Activated CD4-positive, alpha-beta T cell treated with anti-CD3 and anti-CD28 coated beads, Interleukin-2, amount 50 U/mL, for 24 hours (primary cell): ENCODE measurements at places on chromosomes 7 and 10.

- DNase-seq = no peak
Measured at GRCh38 chr10:119350502-119351097, 143.2 kb downstream of the GRK5 start.

DNA sequence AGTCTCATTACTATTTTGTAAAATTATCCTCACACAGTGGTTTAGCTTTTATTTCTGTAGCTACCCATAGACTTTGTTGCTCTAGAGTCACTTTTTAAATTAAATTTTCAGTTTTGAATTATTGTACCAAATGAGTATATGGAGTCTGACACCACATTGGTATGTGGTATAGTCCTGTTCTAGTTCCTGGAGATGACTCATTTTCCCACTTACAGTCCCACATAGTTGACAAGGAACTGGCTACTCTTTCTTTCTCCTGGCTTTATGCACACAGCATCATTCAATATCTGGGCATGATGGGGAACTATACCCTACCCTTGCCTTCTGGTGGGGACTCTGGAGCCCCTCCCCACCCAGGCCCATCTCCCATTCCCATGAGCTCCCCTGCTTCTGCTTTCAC lies 92.6 kb upstream of the RAB11FIP2 start:
- DNase-seq = no peak

DNA sequence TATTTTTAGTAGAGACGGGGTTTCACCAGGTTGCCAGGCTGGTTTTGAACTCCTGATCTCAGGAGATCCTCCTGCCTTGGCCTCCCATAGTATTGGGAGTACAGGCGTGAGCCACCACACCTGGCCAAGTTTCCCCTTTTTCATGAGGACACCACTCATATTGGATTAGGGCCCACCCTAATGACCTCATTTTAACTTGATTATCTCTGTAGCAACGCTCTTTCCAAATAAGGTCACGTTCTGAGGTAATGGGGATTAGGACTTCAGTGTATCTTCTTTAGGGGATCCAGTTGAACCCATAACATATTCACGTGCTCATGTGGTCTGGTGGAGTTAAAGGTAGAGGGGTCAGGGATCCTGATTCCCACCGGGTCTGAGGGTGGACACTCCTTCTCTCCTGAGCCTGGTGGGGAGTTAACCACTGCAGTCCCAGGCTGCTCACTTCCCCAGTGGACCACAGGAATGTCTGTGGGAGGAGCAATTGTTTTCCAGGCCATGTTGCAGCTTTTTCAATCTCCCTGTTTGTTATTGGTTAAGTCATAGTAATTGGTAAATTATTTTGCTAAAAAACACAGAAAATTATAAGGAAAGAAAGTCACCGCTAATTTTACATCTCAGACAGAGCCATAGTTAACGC lies 130.5 kb downstream of the GRK5 start:
- DNase-seq = no peak

DNA sequence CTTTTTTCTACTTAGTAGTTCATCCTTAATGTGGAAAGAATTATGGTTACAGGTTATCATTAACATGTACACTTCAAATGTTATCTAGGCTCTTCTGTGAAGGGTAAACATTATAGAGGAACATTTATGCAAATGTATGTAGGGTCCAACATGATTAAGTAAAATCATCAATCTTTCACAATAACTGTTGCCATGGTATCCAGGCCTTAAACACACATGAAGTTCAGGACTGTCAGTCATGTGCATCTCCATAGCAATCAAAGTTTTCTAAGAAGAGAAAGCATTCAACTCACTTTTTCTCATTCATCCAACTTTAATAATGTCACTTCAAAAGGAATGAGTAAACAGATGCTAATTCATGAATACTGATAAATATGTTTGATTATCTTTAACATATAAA lies 83.6 kb downstream of the DNAJC1 start:
- DNase-seq = no peak

GRCh38 chr7:66504131-66504530 lies 124.5 kb upstream of the KCTD7 start:
- DNase-seq = no peak

DNA sequence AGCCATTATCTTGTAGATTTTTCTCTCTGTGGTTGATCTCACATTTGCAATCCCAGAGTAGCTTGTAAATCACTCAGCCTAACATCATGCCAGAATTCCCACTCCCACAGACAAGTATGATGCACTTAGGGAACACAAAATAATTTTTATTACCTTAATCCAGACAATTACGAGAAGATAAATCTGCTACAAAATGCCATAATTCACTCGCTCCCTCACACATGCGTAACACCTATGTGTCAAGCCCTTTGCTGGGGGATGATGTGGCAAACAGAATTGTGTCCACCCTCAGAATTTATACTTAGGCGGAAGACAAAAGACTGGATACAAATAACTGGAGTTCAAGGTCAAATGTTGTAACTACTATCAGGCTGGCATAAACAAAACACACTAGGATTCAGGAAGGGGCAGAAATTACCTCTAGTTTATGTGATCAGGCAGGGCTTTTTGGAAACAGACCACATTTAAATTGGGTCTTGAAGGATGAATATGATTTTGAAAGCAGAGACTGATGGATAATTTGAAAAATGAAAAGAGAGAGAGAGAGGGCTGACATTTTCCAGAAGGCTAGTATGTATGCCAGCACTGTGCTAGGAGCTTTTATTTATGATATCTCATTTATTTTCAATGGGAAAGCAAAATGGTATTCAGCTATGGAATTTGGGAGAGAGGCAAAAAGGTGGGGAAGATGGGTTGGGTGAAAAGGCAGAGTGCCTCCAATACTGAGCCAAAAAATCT lies 69.8 kb downstream of the DOCK4 start:
- no peak for DNase-seq

- no peak for DNase-seq
Measured at GRCh38 chr10:43305876-43306275, 39.0 kb upstream of the RASGEF1A start.

GRCh38 chr7:86930554-86931307 lies 128.7 kb downstream of the ELAPOR2 start:
- DNase-seq = no peak

DNA sequence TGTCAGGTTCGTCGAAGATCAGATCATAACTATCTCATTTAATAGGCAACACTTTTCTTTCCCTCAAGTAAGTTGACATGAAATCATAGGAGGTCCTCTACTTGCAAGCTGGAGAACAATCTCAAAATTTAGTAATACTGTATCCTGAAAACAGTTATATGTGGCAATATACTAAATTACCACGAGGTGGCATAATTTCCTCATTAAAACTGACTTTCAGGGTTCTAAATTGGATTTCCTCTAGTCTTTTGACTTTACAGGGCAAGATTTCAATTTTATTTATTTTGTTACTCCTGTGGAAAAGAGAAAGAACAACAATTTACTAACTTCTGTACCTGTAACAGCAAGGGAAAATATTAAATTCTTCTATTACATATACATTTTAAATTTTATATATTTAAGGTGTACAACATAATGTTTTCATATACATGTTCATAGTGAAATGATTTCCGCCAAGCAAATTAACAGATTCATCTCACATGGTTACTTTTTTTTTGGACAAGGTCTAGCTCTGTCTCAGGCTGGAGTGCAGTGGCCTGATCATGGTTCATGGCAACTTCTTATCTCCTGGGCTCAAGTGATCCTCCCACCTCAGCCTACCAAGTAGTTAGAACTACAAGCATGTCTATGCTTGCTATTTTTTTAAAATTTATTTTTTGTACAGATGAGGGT lies 53.4 kb upstream of the CYP2C18 start:
- DNase-seq = no peak

GRCh38 chr10:124106241-124106879 lies 13.0 kb upstream of the CHST15 start:
- DNase-seq = no peak

- no peak for DNase-seq
Measured at GRCh38 chr7:40205992-40206391, 71.2 kb downstream of the SUGCT start.

DNA sequence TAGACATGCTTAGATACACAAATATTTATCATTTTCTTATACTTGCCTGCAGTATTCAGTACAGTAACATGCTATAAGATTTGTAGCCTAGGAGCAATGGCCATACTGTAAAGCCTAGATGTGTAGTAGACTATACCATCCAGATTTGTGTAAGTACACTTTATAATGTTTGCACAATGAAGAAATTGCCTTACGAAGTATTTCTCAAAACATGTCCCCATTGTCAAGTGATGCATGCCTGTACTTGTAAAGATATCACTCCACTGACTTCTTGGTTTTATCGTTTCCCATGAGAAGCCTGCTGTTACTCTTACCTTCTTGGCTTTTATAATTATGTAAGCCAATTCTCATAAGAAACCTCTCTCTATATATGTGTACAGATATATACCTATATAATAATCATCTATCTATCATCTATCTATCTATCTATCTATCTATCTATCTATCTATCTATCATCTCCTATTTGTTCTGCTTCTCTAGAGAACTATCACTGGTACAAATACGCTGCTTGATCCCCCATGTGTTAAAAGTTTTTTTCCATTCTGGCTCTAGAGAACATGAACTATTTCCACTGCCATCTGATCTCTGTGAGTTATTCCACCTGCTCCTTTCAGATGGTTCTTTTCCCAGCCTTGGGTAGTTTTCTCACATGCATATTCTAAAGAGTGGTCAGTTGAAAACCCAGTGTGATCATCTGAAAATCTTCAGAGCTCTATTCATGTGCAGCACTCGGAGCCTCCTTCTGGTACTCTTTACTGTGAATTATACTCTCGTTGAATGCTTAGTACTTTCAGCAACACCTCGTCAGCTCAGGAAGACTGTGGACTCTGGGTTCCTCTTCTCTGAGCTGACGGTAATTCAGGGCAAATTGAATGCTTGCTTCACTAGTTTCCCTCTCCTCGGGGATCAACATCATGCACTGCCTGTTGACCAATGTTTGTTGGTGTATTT lies 14.5 kb upstream of the VCL start:
- DNase-seq = no peak

DNA sequence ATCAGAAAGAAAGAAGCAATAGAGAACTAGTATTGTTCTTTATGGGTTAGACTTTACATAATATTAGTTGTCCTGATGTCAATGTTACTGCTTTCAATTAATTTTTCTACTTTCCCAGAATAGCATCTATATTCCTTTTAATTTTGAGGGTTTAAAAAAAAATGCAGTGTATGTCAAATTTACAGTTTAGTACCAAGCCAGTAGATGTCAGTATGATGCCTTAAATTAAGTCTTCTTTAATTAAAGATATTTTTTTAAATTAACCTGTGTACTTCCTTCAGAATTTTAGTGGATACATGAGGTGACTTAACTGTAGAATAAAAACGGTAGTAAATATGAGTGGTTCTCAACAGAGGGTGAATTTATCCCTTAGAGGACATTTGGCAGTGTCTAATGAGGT lies 35.2 kb upstream of the STOX1 start:
- DNase-seq = no peak

- no peak for DNase-seq
Measured at GRCh38 chr7:39321909-39322498, 244.2 kb upstream of the YAE1 start.

GRCh38 chr7:9945131-9945530 lies 1028.5 kb upstream of the PHF14 start:
- no peak for DNase-seq

GRCh38 chr10:63115732-63116383 lies 17.3 kb upstream of the NRBF2 start:
- DNase-seq = no peak

- DNase-seq = no peak
Measured at GRCh38 chr10:63769367-63769766, 248.2 kb downstream of the REEP3 start.

DNA sequence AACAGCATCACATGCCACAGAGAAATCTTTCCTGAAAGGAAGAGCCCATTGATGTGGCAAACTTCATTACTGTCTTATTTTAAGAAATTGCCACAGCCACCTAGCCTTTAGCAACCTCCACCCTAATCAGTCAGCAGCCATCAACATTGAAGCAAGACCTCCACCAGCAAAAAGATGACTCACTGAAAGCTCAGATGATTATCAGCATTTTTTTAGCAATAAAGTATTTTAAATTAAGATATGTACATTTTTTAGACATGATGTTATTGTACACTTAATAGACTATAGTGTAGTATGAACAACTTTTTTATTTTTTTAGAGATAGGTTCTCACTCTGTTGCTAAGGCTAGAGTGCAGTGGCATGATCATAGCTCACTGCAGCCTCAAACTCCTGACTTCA lies 14.8 kb downstream of the STEAP1B start:
- DNase-seq = no peak

- DNase-seq = no peak
Measured at GRCh38 chr10:51892965-51893658, 193.7 kb upstream of the CSTF2T start.

- DNase-seq = no peak
Measured at GRCh38 chr10:17831896-17832295, 22.7 kb downstream of the MRC1 start.

- DNase-seq = no peak
Measured at GRCh38 chr10:79346388-79347225, 662 bp upstream of the PPIF start.

DNA sequence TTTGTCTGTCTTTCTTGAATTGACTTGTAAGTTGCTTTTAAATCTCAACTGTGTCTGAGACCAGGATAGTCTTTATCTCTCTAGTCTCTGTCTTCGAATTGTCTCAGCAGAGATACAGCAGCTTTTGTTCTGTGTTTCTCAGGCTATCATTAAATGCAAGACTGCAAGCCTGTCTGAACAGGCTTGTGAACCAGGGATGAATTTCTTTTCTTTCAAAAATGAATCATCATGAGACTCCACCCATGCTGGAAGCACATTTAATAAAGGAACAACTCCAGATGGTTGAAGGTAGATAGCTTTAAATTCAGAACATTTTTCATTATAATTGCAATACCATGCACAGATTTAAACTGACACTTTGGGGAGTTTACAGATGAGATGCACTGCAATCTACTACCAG lies 155.9 kb downstream of the SEC23IP start:
- DNase-seq = no peak

DNA sequence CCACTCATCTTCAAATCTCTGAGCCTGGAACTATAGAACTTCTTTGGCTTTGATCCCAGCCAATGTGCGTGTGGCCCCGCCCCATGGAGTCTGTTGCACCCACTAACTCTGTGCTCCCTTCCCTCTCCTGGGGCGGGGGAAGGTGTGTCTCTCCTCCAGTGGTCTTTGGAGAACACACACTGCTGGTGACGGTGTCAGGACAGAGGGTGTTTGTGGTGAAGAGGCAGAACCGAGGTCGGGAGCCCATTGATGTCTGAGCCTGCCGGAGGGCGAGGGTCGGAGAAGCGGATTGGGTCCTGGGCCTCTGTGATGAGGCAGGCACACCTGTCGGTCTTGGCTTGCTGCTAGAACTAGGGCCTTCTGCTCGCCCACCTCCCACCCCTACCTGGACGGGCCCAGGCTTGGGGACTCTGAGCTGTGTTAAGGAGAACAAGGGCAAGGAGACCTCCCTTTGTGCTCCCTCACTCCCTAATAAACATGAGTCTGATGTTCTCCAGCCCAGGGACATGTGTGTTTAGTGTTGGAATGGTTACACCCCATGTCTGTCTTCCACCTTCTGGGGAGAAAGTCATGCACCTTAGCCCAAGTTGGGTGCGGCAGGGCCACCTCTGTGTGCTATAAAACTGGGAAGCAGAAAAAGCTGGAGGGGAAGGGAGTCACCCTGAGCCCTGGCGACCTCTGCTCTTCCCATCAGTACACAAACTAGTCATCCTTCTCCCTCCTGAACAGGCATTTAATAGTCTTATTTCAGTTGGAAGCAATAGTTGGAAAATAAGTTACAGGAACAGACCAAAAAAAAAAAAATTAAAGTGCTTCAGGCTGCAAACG lies 4.6 kb downstream of the TRAPPC14 start:
- DNase-seq = no peak

- no peak for DNase-seq
Measured at GRCh38 chr10:108782411-108782810, 1140.9 kb downstream of the XPNPEP1 start.
